Right cardiac atrium (tissue), 5 donors: ENCODE measurements at places on chromosomes 16 and 17.

DNA sequence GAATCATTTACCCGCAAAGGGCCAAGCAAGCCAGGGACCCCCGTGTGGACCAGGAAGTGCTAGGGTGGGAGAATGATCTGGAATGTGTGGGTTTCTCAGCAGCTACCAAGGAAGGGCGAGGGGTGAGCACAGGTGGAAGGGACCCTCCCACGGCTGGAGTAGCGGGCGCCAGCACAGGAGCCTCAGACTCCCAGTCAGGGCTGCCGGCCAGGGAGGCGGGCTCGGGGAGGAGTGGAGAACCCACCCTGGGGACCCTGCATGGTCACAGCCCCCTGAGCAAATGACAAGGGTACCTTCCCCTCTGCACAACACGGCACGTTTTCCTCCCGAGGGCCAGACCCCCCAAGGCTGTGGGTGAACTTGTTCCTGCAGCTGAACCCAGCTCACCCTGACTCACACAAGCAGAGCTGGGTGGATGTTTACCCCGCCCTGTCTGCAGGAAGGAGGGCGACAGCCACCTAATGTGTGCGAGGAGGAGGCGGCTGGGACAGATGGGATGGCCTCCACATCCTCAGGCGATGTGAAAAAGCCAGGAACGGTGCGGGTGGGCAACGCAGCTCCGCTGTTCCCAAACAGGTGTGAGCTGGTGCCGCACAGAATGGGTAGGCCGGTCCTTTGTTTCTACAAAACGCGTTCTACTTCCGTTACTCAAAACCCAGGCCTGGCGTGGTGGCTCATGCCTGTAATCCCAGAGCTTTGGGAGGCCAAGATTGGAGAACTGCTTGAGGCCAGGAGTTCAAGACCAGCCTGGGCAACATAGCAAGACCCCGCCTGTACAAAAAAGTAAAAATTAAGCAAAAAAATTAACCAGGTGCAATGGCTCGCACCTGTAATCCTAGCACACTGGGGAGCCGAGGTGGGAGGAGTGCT, 6.2 kb downstream of the ECI1 start:
- DNase-seq = peak; percentile 7

GRCh38 chr17:74176546-74177001, 26.9 kb upstream of the RPL38 start:
- peak; percentile 73 for DNase-seq

DNA sequence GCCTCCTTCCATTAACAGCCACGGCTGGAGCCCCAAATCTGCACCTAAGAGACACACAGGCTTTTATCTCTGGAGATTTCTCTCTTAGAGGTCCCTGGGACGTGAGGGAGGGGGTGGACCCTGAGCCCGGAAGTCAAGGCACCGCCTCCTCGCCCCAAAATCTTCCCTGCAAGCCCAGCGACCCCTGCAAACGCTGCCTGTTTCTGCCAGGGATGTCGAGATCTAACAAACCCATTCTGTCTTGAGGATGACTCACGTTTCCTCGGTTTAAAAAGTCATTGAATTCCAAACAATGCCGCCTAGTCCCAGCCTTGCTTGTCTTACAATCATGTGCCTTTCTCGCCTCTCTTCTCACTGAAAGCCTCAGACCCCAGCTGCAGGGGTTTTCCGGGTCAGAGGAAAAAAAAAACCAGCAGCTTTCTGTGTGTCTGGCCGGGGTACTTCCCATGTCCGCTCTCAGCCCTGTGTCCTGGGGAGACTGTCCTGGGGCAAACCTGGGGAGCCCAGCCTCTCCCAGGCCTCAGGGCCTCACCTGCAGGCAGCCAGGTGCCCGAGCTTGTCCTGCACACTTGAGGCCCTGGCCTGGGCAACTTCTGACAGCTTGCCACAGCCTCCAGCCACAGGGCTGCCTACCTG, 15.4 kb downstream of the ARL2BP start:
- no peak for DNase-seq

DNA sequence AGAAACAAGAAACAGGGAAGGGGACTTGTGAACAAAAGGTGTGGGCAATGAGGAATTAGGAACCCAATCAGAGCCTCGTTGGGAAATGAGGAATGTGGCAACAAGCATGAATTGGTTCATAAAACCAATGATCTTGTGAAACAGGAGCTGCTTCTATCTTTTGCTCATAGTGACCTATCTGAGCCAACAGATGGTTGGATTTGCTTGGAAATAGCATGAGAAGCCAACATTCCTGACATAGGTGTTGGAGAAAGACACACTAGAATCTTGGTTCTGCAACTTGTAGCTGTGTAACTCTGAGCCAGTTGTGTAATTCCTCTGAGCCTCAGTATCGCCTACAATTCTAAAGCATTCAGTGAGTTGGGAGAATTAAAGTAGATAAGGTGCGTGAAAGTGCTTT, 251.9 kb upstream of the AXIN2 start:
- DNase-seq = no peak

GRCh38 chr17:66602659-66603384, 232.1 kb upstream of the CACNG5 start:
- no peak for DNase-seq

DNA sequence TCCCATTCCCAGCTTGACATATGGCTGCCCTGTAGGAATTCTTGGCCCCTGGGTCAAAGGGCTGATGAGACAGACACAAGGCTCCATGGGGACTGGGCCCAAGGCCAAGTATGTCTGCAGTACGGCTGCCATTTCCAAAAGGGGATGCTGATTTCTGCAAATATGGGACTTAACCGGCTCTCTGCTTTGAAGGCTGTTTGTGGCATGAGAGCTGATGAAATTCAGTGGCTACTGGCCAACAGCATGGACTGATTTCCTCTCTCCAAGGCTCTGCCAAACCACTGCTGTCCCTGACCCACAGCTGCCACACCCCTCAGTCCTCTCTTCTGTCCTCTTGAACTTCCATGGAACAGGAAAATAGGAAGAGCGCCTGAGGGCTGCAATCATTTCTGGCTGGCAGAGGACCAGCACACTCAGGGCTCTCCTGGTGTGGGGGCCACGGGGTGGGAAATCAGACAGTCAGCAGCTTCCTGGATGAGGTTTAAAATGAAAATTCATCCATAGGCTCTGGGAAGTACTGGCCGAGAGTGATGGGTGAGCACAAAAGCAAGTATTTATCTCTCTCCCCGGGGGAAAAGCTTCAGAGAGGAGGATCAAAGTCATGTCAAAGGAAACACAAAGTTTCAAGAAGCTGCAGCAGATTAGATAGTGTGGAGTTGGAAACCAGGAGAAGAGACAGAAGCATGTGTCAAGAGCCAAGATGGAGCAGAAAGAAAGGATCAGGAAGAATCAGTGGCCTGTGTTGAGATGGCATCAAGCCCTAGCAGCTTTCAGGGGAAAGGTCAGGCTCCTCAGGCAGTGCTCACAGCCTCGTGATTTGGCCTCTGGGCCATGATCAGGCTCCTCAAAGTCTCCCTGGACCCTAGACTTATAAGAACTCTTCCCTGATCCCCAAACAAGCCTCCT, 64.1 kb upstream of the SREBF1 start:
- DNase-seq = peak; percentile 91

GRCh38 chr17:40675905-40676304, 10.9 kb upstream of the KRT222 start:
- no peak for DNase-seq

DNA sequence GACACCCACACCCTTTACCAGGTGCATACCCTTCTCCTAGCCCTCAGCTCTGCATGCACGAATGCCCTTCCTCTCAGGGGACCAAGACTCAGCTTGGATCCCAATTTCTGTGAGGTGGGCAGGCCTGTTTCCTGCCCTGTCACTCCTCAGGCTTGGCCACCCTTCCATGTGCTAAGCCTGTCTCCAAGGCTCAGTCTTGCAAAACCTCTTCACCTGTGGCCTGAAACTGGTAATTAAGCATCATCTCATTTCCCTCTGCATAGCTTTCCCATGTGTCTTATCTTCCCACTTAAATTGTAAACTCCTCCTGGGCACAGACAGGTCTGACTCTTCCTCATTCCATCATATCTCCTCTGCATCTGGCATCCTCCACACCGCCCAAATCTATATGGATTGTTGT, 31.0 kb upstream of the SMPD3 start:
- DNase-seq = no peak

DNA sequence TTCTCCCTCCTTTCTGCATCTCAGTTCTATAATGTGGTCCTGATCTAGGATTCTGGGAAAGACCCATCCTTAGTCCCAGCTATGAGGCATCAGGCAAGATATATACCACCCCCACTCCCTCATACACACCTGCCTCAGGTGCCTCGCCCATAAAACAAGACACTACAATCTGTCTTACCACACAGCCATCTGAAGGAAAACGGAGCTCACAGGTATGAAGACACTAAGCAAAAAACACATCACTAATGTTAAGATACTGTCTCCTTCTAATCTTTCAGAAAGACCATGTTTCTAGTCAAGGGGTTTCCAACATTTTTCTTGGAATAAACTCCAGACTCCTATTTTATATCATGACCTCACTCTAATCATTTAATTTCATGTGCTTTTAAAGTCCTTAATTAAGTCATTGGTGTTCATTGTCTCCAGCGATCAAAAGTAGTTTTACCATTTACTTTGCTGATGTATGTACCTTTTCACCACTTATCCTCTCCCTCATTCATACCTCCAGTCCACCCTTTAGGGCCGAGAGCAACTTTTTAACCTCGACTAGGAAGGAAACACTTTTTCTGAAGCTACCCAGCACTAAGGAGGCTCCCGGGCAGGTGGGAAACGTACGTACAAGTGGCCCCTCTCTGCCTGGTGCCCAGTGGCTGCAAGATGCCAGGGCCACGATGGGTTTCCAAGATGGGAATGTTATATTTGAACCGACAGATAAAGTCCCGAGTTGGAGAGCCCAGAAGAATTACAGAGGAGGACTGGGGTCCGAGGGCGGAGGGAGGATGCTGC, 979 bp downstream of the MAP3K14 start:
- no peak for DNase-seq

GRCh38 chr17:45248132-45248957, 13.5 kb downstream of the SPATA32 start:
- peak; percentile 74 for DNase-seq

DNA sequence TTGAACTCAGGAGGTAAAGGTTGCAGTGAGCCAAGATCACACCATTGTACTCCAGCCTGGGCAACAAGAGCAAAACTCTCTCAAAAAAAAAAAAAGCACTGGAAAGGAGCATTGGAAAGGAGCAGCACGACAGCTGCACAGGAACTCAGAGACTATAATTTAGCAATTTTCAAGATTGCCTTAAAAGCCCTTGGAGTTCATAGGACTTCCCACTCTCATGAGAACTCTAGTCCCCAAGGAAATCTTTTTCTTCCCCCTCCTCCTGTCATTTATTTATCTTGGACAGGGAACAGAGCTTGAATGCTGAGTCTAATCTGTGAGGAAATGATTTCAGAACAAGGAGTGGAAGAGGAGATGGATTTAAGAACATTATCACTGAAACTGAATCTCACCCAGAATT, 69.0 kb downstream of the PLXDC1 start:
- DNase-seq = no peak

DNA sequence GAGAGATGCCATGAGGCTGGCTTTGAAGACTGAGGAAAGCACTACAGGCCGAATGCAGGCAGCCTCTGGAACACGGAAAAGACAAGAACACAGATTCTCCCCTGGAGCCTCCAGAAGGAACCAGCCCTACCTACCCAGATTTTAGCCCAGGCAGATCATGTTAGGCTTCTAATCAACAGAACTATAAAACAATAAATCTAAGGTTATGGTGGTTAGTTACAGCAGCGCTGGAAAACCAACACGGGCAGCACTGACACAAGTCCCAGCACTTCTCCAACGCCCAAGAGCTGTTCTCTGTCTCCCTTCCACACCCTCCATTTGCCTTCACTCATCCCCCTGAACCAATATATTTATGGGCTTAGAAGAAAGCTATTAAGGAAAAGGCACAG, 7.5 kb downstream of the ANKRD11 start:
- DNase-seq = no peak

GRCh38 chr17:78371056-78371455, 7.4 kb upstream of the PGS1 start:
- no peak for DNase-seq

GRCh38 chr17:50147841-50148225, 2.6 kb downstream of the PPP1R9B start:
- DNase-seq = peak; percentile 81

- DNase-seq = no peak
Measured at GRCh38 chr16:89913408-89914387, 5.0 kb upstream of the MC1R start.
